OCI-LY7 (cell line): ENCODE measurements at places on chromosomes 1 and 21.

GRCh38 chr1:236808564-236809130 is 13.6 kb downstream of the MTR start:
- no peak for DNase-seq

GRCh38 chr1:219442611-219443061 is 170.3 kb downstream of the ZC3H11B start:
- no peak for DNase-seq

GRCh38 chr1:209625791-209626285 is 26.4 kb downstream of the LAMB3 start:
- DNase-seq = no peak

DNA sequence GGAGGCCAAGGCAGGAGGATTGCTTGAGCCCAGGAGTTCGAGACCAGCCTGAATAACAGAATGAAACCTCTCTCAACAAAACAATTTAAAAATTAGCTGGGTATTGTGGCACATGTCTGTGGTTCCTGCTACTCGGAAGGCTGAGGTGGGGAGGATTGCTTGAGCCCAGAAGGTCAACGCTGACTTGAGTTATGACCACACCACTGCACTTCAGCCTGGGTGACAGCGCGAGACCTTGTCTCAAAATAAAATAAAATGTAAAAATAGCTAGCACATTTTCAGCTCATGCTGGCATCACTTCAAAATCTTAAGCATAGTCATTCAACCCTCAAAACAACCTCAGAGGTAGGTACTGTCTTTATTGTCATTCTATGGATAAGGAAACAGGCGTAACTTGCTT is 6.4 kb downstream of the JAK1 start:
- DNase-seq = no peak

- DNase-seq = no peak
Measured at GRCh38 chr1:30089024-30089430, 634.4 kb downstream of the MATN1 start.

DNA sequence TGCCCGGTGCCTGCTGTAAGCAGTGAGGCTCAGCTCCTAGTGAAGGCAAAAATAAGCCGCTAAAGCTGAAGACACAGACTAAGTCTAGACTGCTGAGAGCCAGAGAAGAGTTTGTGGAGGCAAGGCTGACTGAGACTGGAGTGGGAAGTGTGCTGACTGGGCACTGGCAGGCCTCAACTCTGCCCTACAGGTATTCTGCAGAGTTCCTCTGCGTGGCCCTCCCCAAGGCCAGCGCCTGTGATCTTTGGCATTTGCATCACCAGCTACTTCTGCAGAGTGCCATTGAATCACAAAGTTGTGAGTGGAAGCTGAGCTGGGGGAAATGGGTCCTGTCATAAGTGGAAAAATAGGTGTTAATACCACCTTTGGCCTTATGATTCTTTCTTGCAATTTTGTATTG is 905.7 kb downstream of the PLA2G4A start:
- DNase-seq = no peak

DNA sequence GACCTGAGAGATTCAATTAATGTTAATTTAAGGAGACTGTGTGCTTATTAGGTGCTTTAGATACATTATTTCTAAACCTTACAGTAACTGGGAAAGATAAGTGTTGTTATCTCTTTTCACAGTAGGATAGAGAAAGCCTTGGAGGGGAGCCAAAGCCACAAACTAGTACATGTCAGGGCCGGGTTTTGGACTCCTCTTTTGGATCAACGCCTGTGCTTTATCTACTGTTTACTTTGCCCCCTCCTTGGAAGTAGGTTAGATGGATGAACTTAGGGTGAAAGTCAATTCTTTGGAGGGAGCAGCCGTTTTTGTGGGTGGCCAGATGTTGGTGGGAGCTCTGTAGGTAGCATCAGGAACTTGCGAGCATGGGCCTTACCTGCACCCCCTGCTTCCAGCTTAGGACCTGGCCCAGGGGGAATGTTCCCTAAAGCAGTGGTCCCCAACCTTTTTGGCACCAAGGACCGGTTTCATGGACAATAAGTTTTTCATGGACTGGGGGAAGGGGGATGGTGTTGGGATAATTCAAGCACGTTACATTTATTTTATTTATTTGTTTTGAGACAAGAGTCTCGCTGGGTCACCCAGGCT is 1.7 kb downstream of the HHAT start:
- no peak for DNase-seq

DNA sequence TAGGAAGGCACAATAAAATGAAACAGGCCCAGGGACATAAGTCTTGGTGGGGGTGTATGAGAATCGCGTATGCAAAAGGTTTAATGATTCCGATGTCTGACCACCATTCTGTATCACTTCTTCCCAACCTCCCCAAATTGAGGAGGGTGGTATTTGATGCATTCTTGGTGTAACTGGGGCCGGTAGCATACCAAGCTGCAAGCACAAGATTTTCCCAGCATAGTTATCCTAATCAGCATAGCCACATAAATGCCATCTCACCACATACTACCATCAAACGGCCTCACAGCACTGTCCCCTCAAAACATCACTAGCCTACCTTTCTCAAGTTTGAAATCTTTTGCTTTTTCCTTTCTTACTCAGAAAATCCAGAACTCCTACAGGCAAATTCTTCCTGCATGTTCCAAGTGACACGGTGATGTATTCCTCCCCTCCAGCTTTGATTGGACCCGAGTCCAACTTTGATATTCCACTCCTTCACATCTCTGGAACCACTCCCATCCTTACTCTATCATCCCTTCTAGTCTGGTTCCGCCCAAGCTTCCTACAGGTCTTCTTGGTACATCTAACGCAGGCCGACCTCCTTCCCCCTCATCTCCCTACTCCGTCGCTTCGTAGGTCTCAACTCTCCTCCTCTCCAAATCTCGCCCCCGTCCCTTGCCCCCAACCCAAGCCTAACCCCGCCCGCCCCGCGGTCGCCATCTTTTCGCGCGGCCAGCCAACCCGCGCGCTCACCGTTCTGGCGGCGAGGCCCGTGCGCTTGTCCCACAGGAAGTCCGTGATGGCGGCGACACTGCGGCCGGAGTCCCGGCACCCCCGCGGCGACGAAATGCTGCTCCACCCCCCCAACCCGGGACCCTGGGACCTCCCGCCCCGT is 600 bp downstream of the CLK2 start:
- peak; percentile 70 for DNase-seq

GRCh38 chr21:36125512-36126207 is 9.2 kb upstream of the CBR3 start:
- DNase-seq = peak; percentile 63

DNA sequence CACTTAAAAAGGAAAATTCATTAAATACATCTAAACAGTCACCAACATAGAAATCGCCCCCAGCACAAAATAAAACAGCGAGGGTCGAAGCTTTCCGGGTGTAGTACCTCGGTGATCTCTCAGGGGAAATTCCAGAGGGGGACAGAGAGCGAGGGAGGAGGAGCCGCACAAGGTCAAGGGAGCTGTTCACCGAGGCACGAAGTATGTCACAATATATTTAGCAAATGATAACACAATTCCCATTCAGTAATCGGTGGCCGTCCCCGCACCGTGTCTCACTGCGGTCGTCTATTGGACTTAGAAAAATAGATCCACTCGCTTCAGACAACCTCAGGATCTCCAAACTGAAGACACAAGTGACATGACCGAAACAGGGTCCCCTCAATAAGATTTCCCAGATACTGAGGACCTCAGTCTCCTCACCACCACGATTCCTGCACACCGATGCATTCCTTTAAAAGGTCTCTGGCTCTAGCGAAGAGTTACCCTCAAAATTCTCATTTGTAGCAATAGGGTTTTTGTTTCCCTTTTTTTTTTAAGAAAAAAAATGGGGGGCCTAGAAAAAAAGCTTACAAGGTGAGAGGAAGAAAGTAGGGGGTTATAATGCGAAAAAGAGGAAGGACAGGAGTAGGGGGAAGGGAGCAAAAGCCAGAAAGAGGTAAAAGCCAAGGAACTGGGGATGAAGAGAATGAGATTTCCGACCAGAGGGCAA is 1.1 kb downstream of the LPGAT1 start:
- no peak for DNase-seq

DNA sequence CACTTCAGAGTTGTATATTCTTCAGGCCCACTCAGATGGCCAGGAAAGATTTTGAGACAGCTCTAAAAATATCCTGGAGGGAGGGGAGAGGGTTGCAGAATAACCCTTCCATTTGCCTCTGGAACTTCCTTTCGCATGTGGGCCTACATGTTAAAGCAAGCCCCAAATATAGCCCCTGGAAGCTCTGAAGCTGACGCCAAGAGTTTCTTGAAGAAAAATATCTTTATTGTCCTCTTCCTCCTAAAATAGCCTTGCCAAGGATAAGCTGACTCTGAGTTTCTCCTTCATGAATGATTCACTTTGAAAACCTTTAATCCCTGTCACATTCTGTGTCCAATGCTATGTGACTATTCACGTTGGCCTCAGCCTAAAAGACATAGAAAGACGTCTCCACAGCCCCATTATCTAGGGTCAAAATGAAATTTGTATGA is 6.4 kb downstream of the C1orf116 start:
- DNase-seq = no peak

DNA sequence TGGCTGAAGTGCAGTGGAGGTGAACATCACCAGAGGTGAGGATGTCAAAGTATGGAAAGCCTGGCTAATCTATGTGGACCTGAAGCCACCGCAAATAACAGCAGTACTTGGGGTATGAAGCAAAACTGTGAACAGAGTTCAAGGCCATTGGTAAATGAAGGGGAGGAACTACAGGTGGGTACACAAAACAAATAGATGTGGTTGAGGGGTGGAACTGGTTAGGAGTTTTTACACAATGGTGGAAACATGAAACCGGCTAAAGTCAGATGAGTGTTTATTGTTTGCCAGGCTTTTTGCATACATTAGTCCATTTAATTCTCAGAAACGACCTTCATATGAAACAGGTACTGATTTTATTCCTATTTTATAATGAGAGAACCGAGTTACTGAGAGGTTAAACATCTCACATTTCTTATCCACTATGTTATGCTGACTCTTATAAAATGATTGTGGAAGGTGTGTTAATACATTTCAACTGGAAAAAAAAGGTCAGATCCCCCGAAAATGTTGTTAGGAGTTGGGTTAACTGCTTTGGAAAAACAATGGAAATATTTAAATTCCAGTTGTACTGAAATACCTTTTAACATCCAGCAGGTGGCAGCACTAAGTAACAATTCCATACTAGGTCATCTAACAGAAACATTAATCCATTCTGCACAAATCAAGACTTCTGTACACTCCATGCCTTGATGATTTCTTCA is 44.3 kb upstream of the GTF2B start:
- DNase-seq = peak; percentile 59

DNA sequence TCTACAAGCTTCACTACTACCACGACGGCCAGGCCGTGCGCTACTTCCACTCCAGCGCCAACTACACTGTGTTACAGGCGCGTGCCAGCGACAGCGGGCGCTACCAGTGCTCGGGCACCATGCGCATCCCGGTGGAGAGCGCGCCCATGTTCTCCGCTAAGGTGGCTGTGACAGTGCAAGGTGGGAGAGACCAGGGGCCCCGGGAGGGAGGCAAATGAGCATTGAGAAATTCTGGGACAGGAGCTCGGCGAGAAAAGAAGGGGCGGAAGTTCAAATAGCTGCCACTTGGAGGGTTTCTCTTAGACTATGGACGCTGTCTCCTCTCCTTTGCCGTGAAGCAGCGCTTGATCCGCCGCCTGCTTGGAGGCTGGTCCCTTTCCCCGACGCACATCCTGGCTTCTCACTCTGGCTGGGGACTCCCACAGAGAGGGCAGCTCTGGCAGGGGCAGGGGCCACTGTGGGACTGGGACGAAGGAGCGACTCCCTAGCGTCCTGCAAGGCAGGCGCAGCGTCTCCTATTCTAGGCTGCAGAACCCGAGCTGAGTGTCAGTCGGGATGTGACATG is 4.6 kb downstream of the FCRLB start:
- DNase-seq = peak; percentile 56

- DNase-seq = no peak
Measured at GRCh38 chr1:15476927-15477326, 1.0 kb downstream of the CELA2B start.

- DNase-seq = peak; percentile 94
Measured at GRCh38 chr1:15834406-15835204, 12.9 kb upstream of the SPEN start.

GRCh38 chr1:67939942-67940341 is 106.7 kb upstream of the GNG12 start:
- DNase-seq = no peak

- DNase-seq = no peak
Measured at GRCh38 chr1:203308923-203309331, 3.6 kb downstream of the BTG2 start.

GRCh38 chr1:11540773-11541160 is 61.8 kb downstream of the DISP3 start:
- DNase-seq = no peak

DNA sequence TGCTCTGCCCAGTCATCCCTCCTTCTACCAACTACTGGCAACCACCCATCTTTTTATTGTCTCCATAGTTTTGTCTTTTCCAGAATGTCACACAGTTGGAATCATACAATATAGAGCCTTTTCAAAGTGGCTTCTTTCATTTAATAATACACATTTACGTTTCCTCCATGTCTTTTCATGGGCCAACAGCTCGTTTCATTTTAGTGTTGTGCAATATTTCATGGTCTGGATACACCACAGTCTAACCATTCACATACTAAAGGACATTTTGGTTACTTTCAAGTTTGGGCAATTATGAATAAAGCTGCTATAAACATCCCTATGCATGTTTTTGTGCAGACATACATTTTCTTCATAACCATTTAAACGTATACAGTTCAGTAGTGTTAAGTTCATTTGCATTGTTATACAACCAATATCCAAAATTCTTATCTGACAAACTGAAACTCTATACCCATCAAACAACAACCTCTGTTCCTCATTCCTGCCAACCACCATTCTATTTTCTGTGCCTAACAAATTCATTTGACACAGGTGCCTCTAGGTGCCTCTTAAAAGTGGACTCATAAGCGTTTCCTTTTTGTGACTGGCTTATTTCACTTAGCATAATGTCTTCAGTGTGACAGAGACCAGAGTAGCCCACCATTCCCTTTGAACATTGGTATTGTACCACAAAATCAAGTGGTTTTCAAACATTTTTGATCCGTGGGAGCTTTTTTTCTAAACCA is 138.1 kb downstream of the NR5A2 start:
- DNase-seq = peak; percentile 54

GRCh38 chr1:47191940-47192457 is 2.2 kb upstream of the PDZK1IP1 start:
- DNase-seq = no peak

DNA sequence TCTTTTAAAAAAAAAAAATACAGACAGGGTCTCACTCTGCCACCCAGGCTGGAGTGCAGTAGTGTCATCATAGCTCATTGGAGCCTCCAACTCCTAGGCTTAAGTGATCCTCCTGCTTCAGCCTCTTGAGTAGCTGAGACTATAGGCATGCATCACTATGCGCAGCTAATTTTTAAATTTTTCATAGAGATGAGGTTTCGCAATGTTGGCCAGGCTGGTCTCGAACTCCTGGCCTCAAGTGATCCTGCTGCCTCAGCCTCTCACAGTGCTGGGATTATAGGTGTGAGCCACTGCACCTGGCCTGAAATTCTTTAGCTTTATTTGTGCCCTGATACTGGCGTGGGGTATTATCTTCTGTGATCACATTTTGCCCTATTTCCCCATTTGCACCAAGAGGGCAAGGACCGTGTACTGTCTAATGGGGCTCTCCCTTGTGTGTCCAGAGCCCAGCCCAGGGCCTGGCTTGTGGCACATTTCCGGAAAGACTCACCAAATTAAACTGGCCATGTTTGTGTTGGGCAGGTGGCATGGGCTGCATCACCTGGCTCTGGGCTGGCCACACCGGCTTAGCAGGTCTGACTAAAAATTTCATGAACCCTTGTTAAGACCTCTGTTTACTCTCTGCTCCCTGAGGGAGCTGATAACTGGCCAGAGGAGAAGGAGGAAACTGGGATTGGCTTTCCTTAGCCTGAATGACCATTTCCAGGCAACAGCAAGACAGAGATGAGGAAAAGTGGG is 32.2 kb downstream of the TRIM62 start:
- no peak for DNase-seq

GRCh38 chr1:248704606-248705005 is 2.0 kb upstream of the OR14I1 start:
- no peak for DNase-seq
